ENCODE measurements at places on chromosomes 16 and 17. TPM values are rescaled to one million over a fixed set of nuclear protein-coding genes. Genes with fewer than 3 reads are reported as not detected.

DNA sequence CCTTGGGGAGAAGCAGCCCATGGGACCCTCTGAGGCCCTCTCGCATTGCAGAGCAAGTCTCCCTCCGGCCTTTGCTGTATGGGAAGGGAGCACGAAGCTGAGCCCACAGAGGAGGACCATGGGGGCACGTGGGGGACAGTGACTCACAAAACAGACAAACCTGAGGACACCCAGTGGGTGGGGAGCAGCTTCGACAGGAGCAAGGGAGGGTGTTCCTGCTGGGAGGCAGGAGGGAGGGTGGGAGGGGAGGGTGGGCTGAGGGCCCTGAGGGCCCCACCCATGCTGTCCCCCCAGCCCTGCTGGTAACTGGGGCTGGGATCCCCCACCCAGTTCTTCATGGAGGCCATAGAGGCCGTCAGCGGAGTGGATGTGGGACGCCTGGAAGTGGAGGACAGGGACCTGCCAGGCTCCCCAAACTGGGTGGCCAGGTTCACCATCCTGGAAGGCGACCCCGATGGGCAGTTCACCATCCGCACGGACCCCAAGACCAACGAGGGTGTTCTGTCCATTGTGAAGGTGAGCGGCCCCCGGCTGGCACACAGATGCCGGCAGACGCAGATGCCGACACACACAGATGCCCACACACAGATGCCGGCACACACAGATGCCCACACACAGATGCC, 12.5 kb downstream of the SLC22A31 start:
- H3K27ac ChIP-seq = no peak overlapping the region
- no peaks in the 10 kb centered on the region for H3K36me3 ChIP-seq
- no peak for DNase-seq
- no peaks in the 10 kb centered on the region for H3K4me1 ChIP-seq
- H3K27me3 ChIP-seq = no peaks in the 10 kb centered on the region
- no peak overlapping the region for H3K4me3 ChIP-seq

GRCh38 chr16:56607109-56607618, 1.2 kb upstream of the MT2A start:
- no peaks in the 10 kb centered on the region for H3K27me3 ChIP-seq
- peak; percentile 95 for DNase-seq
- no peaks in the 10 kb centered on the region for H3K36me3 ChIP-seq
- H3K4me3 ChIP-seq = peak overlapping the region; percentile 90
- H3K27ac ChIP-seq = peak overlapping the region; percentile 82
- H3K4me1 ChIP-seq = peaks cover 60% of the 10 kb centered on the region

DNA sequence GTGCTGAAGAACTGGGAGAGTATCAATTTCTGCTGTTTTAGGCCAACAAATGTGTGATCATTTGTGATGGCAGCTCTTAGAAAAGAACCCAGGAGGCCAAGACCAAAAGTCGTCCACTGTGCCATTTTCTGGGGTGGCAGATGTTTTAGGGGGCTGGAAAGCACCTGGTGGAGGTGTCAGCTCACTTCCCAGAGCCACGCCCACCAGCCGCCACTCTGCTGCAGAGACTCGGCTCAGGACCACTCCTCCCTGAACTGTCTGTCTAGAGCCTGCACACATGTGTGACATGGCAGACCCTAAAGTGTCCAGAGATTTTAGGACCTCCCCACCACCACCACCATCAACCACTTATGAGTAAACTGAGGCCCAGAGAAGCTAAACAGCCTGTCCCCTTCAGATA, 23.9 kb upstream of the RPL38 start:
- no peak overlapping the region for H3K27ac ChIP-seq
- H3K36me3 ChIP-seq = no peaks in the 10 kb centered on the region
- no peak overlapping the region for H3K4me3 ChIP-seq
- 0 out of 2 replicates have a peak, but pooled peaks cover 8% of the 10 kb centered on the region for H3K4me1 ChIP-seq

- no peak overlapping the region for H3K4me3 ChIP-seq
- no peaks in the 10 kb centered on the region for H3K4me1 ChIP-seq
- no peaks in the 10 kb centered on the region for H3K36me3 ChIP-seq
- no peaks in the 10 kb centered on the region for H3K27me3 ChIP-seq
- DNase-seq = no peak
Measured at GRCh38 chr17:31418773-31419350, 27.4 kb downstream of the RAB11FIP4 start.

GRCh38 chr16:31243734-31244670, 15.8 kb upstream of the ITGAM start:
- no peaks in the 10 kb centered on the region for H3K4me1 ChIP-seq
- DNase-seq = no peak
- no peak overlapping the region for H3K4me3 ChIP-seq
- peaks cover 8% of the 10 kb centered on the region for H3K27me3 ChIP-seq
- no peaks in the 10 kb centered on the region for H3K36me3 ChIP-seq

GRCh38 chr16:51002881-51003490, 148.1 kb downstream of the SALL1 start:
- no peaks in the 10 kb centered on the region for H3K36me3 ChIP-seq
- no peaks in the 10 kb centered on the region for H3K27me3 ChIP-seq
- H3K4me3 ChIP-seq = no peak overlapping the region
- no peaks in the 10 kb centered on the region for H3K4me1 ChIP-seq
- H3K27ac ChIP-seq = no peak overlapping the region

GRCh38 chr17:57697891-57698711, 47.0 kb downstream of the CCDC182 start:
- no peaks in the 10 kb centered on the region for H3K36me3 ChIP-seq
- H3K27me3 ChIP-seq = no peaks in the 10 kb centered on the region
- H3K4me3 ChIP-seq = no peak overlapping the region
- no peaks in the 10 kb centered on the region for H3K4me1 ChIP-seq

DNA sequence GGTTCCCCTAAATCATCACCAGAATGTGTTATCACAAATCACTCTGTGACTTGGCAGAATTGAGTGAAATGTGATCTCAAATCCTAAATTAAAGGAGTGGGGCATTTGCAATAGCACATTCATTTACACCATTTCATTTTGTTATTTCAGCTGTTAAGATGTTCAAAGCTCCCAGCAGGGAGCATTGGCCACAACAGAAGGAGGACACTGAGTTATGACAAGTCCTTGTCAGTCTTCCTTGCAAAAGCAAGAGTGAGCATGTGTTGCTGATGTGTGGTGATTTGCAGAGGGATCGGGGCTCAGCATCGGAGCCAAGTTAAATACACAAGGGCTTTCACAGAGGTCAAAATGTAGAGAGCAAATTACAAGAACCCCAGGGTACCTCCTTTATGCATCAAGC, 372.2 kb upstream of the CDH5 start:
- no peak overlapping the region for H3K27ac ChIP-seq
- no peak overlapping the region for H3K4me3 ChIP-seq
- H3K4me1 ChIP-seq = no peaks in the 10 kb centered on the region
- H3K27me3 ChIP-seq = no peaks in the 10 kb centered on the region
- DNase-seq = no peak

- no peak overlapping the region for H3K27ac ChIP-seq
- H3K4me3 ChIP-seq = no peak overlapping the region
- no peaks in the 10 kb centered on the region for H3K36me3 ChIP-seq
- no peak for DNase-seq
- no peaks in the 10 kb centered on the region for H3K27me3 ChIP-seq
Measured at GRCh38 chr16:1389762-1390161, 24.7 kb downstream of the UNKL start.

DNA sequence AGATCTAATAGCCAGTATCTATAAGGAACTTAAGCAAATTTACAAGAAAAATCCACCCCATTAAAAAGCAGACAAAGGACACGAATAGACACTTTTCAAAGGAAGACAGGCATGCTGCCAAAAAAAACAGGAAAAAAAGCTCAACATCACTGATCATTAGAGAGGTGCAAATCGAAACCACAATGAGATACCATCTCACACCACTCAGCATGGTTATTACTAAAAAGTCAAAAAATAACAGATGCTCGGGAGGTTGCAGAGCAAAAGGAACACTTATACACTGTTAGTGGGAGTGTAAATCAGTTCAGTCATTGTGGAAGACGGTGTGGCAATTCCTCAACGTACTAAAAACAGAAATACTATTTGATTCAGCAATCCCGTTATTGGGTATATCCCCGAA, 9.6 kb downstream of the STX8 start:
- H3K4me3 ChIP-seq = no peak overlapping the region
- no peak overlapping the region for H3K27ac ChIP-seq
- no peaks in the 10 kb centered on the region for H3K36me3 ChIP-seq
- no peaks in the 10 kb centered on the region for H3K27me3 ChIP-seq

DNA sequence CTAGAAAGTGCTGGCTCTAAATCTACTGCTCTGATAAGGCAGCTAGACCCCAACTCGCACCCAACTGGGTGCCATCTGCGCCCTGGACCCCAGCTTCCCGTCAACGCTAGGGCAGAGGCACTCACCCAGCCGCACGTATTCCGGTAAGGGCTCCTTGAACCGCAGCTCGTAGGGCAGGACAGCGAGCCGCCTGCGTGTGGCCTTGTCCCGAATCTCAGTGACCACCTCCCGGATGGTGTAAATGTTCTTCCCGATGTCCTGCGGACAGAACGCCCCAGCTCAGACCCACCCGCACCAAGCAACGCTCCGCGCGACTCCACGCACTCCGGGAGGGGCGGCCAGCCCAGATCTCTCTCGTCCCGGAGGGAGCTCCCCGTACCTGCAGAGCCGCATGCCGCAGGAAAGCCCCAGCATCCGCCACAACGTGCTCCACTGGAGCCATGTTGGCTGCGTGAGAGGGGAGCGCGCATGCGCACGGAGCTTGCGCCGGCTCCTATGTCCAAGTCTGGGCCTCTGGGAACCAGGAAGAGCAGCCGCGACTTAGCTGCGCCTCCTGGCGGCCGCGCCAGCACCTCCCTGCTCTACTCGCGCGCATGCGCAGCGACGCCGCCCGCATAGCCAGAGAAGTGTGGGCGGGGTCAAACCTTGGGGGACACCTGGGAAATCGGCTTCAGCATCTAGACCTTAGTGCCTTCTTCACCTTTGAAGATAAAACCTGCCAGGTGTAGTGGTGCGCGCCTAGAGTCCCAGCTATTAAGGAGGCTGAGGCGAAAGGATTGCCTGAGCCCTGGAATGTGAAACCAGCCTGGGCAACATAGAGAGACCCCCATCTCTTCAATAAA, at the start of gene NOB1:
NOB1 (minus strand) TSS at position 458 of the 842 bp plus-strand sequence; CDS start at position 442, 16 bp downstream.
- H3K36me3 ChIP-seq = peaks cover 17% of the 10 kb centered on the region
- peak within 1 kb of the TSS; percentile 98 for H3K4me3 ChIP-seq
- H3K4me1 ChIP-seq = peaks cover 6% of the 10 kb centered on the region
- H3K27me3 ChIP-seq = no peaks in the 10 kb centered on the region
- DNase-seq = peak; percentile 95

DNA sequence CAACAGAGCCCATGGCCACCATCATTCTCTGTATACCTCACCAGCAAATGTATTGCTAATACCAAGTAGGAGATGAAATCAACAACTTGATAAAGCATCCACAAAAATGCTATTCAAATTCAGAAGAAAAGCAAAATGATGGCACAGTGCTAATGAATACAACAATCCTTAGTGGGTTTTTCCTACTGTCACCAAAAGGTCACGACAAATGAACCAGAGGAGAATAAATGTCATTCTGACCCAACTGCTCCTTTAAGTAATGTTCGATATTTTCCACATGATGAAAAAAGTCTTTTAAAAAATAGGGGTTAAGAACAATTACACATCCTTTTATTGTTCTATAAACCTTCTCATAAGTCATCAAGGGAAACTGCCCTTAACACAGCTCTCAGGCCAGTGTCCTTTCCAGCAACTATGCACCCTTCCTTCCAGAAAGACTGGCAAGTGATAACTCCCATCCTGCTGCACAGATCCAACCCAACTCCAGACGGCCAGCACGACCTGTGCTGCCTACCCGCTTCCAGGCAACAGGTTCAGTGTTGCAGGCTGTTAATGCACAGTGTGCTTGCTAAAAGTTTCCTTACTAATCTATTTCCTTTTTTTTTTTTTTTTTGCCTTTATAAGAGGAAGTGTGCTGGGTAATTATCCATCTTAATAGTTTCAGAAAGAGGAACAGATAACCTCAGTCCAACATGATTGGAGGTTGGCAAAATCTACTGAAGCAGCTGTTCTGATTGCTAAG, 15.4 kb downstream of the FBXO31 start:
- no peaks in the 10 kb centered on the region for H3K27me3 ChIP-seq
- no peak overlapping the region for H3K4me3 ChIP-seq
- DNase-seq = no peak
- H3K4me1 ChIP-seq = no peaks in the 10 kb centered on the region
- no peak overlapping the region for H3K27ac ChIP-seq

GRCh38 chr17:43845766-43846165, 1.2 kb upstream of the CD300LG start:
- H3K4me3 ChIP-seq = no peak overlapping the region
- no peak overlapping the region for H3K27ac ChIP-seq
- no peak for DNase-seq
- H3K36me3 ChIP-seq = no peaks in the 10 kb centered on the region

DNA sequence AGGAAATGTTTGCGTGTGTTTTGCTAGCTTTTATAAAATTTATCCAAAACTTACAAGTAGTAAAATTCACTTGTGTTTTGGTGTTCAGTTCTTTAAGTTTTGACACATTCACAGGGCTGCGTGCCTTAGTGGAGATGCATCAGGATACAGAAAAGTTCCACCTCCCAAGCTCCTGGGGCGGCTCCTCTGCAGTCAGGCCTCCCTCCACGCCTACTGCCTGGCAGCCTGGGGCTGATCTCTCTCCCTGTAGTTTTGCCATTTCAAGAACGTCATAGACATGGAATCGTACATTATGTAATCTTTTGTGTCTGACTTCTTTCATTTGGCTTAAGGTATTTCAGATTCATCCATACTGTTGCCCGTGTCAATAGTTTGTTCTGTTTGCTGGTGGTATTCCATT, 27.2 kb upstream of the IRF8 start:
- no peaks in the 10 kb centered on the region for H3K36me3 ChIP-seq
- no peaks in the 10 kb centered on the region for H3K4me1 ChIP-seq
- H3K4me3 ChIP-seq = no peak overlapping the region
- peaks cover 60% of the 10 kb centered on the region for H3K27me3 ChIP-seq
- no peak overlapping the region for H3K27ac ChIP-seq

- H3K27me3 ChIP-seq = no peaks in the 10 kb centered on the region
- no peak overlapping the region for H3K4me3 ChIP-seq
- H3K27ac ChIP-seq = no peak overlapping the region
- peak; percentile 37 for DNase-seq
Measured at GRCh38 chr17:7897090-7897489, 8.5 kb downstream of the CHD3 start.

GRCh38 chr16:55605754-55606336, 39.4 kb downstream of the CAPNS2 start:
- DNase-seq = no peak
- H3K27me3 ChIP-seq = no peaks in the 10 kb centered on the region
- no peaks in the 10 kb centered on the region for H3K4me1 ChIP-seq
- H3K4me3 ChIP-seq = no peak overlapping the region
- no peak overlapping the region for H3K27ac ChIP-seq

Gene MMP28
- 2.4 TPM for total RNA-seq

Gene NKD1
- total RNA-seq = 0.07 TPM

Gene ALOX15B
- total RNA-seq = not detected

Gene MMP15
- 9.4 TPM for total RNA-seq

Gene CCL15
- total RNA-seq = not detected

Gene CCL17
- total RNA-seq = not detected

Gene LPO
- not detected for total RNA-seq

Gene LRRC46
- 0.44 TPM for total RNA-seq

Gene KRT15
- 144 TPM for total RNA-seq

Gene DNASE1L2
- 1.6 TPM for total RNA-seq
